ENCODE measurements at places on chromosomes 7 and 10. TPM values are rescaled to one million over a fixed set of nuclear protein-coding genes. Genes with fewer than 3 reads are reported as not detected.

Gene GALNT17
- 7.8 TPM for total RNA-seq

Gene SERPINE1
- 1,303 TPM for total RNA-seq

Gene GDF10
- total RNA-seq, result 6.1 TPM

Gene EPDR1
- total RNA-seq, result 23.6 TPM

Gene SORCS3
- 1.00 TPM for total RNA-seq

Gene UBE2H
- 194 TPM for total RNA-seq

- DNase-seq, result no peak
- no peaks in the 10 kb centered on the region for H3K36me3 ChIP-seq
- H3K4me3 ChIP-seq, result no peak overlapping the region
- H3K27ac ChIP-seq, result no peak overlapping the region
- no peaks in the 10 kb centered on the region for H3K4me1 ChIP-seq
- H3K27me3 ChIP-seq, result peaks cover 59% of the 10 kb centered on the region
Observed at GRCh38 chr7:27229448-27229847, 13.2 kb upstream of the EVX1 start.

DNA sequence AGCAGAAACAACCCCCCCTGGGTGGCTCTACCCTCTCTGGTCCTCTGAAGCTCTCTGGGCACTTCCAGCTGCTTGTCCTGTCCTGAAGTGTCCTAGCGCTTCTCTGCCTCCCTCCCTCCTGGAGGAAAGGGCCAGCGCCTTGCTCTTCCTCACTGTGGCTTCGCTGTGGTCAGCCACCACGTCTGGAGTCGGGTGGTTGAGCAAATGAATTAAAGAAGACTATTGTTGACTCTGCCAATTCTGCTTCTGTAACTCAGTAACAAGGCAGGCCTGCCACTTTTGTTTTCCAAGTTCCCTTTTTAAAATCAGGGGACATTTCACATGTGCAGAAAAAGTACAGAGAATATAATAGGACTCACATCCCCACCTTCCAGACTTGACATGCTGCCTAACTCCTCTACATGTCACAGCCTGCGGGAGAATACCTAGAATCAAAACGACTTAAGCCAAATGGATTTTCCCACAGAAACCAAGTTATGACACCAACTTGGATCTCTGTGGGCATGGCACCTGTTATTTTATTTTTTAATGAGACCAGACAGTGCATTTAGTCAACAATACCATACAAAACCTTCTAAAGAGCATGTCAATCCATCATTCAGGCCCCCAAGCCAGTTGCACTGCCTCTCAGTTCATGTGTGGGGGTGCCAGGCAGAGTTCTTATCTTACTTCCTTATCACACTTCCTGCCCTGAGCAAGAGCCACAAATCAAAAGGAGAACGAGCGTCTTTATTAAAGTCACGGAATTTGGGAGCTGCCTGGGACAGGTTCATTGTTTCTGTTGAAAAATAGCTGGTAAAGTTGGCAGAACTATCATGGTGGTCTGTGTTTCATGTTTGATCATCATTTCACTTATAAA is 6.8 kb downstream of the FFAR4 start:
- H3K4me1 ChIP-seq, result no peaks in the 10 kb centered on the region
- no peak for DNase-seq
- peaks cover 55% of the 10 kb centered on the region for H3K27me3 ChIP-seq
- no peaks in the 10 kb centered on the region for H3K36me3 ChIP-seq

DNA sequence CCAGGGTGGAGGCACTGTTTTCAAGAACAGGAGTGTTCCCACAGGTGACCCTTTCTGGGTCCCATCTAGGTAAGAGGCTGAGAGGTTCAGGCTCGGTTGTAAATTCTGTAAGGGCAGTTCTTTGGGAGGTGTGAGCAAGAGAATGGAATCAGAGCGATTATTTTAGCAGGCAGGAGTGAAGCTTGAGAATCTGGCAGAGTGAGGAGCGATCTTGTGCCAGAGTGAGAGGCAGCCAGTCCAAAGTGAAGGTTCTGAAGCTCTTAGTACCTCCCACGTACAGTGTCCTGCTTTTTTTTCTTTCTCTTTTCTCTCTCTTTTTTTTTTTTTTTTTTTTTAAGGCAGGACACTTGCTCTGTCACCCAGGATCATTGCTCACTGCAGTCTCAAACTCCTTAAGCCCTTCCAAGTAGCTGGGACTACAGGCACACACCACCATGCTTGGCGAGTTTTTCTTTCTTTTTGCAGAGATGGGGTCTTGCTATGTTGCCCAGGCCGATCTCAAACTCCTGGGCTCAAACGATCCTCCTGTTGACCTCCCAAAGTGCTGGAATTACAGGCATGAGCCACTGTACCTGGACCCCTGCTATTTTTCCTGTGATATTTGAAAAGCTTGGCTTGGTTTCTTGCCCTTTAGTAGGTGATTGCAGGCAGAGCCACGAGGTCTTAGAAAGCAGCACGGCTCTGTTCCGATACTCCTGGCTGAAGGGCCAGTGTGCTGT is 10.9 kb downstream of the POR start:
- no peaks in the 10 kb centered on the region for H3K4me1 ChIP-seq
- no peak for DNase-seq

GRCh38 chr7:130160455-130160854 is 44.8 kb downstream of the TMEM209 start:
- no peaks in the 10 kb centered on the region for H3K27me3 ChIP-seq
- no peak overlapping the region for H3K4me3 ChIP-seq
- H3K27ac ChIP-seq, result no peak overlapping the region
- H3K36me3 ChIP-seq, result peaks cover 14% of the 10 kb centered on the region
- DNase-seq, result no peak

All from astrocyte (in vitro differentiated cells and primary cell).